ENCODE measurements at places on chromosomes 6 and 20.

GRCh38 chr20:25148181-25148981, 47.1 kb upstream of the ENTPD6 start:
- no peak overlapping the region for H3K27ac ChIP-seq
- peak; percentile 58 for DNase-seq
- no peaks in the 10 kb centered on the region for H3K4me1 ChIP-seq
- H3K27me3 ChIP-seq: peaks cover 8% of the 10 kb centered on the region
- H3K36me3 ChIP-seq: no peaks in the 10 kb centered on the region

DNA sequence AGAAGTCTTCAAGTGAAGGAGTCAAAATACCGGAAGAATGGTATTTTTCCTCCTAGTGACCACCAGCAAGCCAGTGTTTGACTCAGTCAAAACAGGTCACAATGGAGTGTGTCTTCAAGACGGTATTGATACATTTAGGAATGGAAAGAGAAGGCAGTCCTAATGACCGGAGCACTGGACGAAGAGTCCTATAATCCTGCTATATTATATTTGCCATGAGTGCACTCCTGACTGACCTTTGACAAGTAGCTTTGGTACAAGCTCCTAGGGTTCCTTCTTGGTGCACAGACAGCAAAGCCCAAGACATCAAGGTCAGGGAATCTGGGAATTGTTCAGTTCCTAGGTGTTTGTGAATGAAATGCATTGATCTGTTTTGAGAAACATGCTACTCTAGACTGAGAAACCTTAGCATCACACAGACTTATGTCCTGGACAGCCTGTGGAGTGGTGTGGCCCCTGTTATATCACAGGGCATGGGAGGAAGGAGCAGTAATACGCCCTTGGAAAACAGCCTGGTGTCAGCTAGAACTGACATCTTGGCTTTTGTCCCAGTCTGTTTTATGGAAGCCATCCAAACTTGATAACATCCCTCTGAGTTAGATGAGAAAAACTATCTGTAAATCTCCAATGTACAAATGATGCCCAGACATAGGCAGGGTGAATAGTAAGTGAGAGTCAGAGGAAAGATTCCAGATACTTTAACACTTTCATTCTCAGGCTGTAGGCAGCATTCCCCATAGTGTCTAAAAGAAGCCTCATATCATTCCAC, 18.5 kb downstream of the NOX3 start:
- no peak overlapping the region for H3K4me3 ChIP-seq

GRCh38 chr20:35947489-35947888, 6.8 kb downstream of the SCAND1 start:
- H3K27ac ChIP-seq: no peak overlapping the region
- no peak for DNase-seq
- peaks cover 8% of the 10 kb centered on the region for H3K4me1 ChIP-seq
- no peak overlapping the region for H3K4me3 ChIP-seq

- H3K4me3 ChIP-seq: no peak overlapping the region
- H3K4me1 ChIP-seq: no peaks in the 10 kb centered on the region
- H3K27ac ChIP-seq: no peak overlapping the region
- H3K36me3 ChIP-seq: no peaks in the 10 kb centered on the region
These were observed 30.7 kb downstream of the PAK5 start for GRCh38 chr20:9808166-9808565.

All from adrenal gland (tissue), 19 donors.